Uterine smooth muscle cell (primary cell): ENCODE measurements at places on chromosomes 2 and 18. TPM values are rescaled to one million over a fixed set of nuclear protein-coding genes. Genes with fewer than 3 reads are reported as not detected.

The ZEB2 gene
- total RNA-seq: 44.4 and 49.6 TPM in 2 replicates

The GKN1 gene
- total RNA-seq: not detected in 2 replicates

The DSG4 gene
- not detected in 2 replicates for total RNA-seq

The TFPI gene
- 66.9 and 121 TPM in 2 replicates for total RNA-seq

The ACVR2A gene
- total RNA-seq: 10.1 and 15.1 TPM in 2 replicates

The RAB6D gene
- total RNA-seq: not detected in 2 replicates

The BABAM2 gene
- 13.6 and 20.6 TPM in 2 replicates for total RNA-seq

The C2orf80 gene
- total RNA-seq: not detected in 2 replicates

The TANK gene
- 57.5 and 70.2 TPM in 2 replicates for total RNA-seq

The PRKAG3 gene
- not detected in 2 replicates for total RNA-seq

The DSG1 gene
- not detected in 2 replicates for total RNA-seq

The PID1 gene
- total RNA-seq: 5.3 and 5.7 TPM in 2 replicates

The ATP8B1 gene
- total RNA-seq: 46.1 and 48.7 TPM in 2 replicates

The COL4A4 gene
- 0.75 and 2.7 TPM in 2 replicates for total RNA-seq

The BCL11A gene
- total RNA-seq: 0.37 and 0.44 TPM in 2 replicates

The CCDC74A gene
- total RNA-seq: 11.9 and 12.4 TPM in 2 replicates

The REG3G gene
- not detected in 2 replicates for total RNA-seq

The ANKRD53 gene
- total RNA-seq: 0.22 and 0.50 TPM in 2 replicates

The ESPNL gene
- total RNA-seq: 4.5 and 9.2 TPM in 2 replicates
